Inflammatory macrophage (primary cell): ENCODE measurements at places on chromosomes 3 and 15.

- no peak for DNase-seq
Observed at GRCh38 chr15:47616876-47617275, 100.4 kb upstream of the SEMA6D start.

- DNase-seq, result no peak
Observed at GRCh38 chr3:48716508-48716981, 476 bp downstream of the IP6K2 start.

GRCh38 chr15:97410897-97411575, 549.5 kb upstream of the ARRDC4 start:
- no peak for DNase-seq

DNA sequence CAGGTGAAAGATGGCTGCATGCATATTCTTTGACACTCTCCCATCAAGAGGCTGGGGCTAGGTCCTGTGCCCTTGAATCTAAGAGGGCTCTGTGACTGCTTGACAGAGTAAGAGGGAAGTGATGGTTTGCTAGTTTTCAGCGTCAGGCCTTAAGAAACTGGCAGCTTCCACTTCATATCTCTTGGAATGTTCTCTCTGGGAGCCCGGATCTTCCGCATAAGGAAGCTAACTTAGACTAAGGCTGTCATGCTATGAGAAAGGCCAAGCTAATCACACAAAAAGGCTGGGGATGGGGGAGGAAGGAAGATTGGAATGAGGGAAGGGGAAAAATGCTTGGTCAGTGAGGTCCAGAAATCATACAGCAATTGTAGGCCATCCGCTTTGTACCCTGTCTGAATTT, 50.0 kb downstream of the MB21D2 start:
- DNase-seq, result no peak

GRCh38 chr3:40873934-40874699, 325.2 kb upstream of the CTNNB1 start:
- DNase-seq, result no peak
